ENCODE measurements at places on chromosomes 7 and 10.
A peak's percentile ranks its signal among the peaks of the same experiment; 100 is the strongest.

DNA sequence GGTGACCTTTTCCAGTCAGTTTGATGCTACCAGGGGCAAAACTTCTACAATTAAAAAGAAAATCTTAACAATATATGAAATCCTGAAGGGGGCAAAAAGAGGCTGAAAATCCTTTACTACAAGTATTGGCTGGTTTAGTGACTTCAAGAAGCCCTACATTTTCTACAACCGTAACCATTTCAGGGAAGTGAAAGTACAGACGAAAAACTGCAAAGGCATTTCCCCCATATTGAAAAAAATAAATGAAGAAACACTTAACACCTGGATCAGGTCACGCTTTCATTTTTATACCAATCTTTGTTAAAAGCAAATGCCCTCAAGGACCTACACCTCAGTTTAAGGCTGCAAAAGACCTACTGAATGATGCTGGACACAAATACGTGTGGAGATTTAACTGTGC lies 38.6 kb downstream of the IL6 start:
- DNase-seq: peak; percentile 80

DNA sequence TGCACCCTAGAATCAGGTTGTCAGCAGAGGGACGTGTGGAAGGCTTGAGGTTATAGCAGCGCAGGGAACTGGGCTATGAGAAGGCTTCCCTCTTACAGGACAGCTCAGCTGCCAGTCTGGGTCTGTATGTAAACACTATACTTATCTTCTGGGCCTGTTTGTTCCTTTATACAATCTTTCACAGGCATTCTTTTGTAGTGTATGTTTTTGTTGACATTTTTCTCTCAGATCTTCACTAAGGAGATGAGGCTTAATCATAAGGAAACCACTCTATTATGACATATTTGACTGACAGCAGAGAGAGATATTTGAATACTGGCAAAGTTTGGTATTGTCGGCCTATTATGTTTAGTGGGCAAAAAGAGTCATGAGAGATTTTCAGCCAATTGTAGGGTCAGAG lies 929 bp downstream of the GBF1 start:
- DNase-seq: peak; percentile 60

DNA sequence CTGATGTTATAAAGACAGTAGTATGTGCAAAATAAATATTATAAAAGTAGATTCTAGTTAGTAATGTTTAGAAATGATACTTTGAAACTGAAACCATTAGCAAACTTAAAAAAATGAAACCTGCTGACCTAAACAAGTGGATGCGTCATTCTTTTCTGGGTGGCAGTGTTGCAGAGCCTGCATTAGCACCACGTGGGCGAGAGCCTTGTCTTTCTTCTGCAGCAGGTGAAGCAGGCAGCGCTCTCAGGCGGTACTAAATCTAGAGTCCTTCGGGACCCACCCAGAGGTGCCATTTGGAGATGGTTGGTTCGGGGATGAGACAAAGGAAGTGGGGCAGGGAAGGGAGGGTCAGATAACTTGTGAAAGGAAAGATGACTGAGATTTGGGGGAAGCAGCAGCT lies 759.1 kb upstream of the IGFBP3 start:
- no peak for DNase-seq

DNA sequence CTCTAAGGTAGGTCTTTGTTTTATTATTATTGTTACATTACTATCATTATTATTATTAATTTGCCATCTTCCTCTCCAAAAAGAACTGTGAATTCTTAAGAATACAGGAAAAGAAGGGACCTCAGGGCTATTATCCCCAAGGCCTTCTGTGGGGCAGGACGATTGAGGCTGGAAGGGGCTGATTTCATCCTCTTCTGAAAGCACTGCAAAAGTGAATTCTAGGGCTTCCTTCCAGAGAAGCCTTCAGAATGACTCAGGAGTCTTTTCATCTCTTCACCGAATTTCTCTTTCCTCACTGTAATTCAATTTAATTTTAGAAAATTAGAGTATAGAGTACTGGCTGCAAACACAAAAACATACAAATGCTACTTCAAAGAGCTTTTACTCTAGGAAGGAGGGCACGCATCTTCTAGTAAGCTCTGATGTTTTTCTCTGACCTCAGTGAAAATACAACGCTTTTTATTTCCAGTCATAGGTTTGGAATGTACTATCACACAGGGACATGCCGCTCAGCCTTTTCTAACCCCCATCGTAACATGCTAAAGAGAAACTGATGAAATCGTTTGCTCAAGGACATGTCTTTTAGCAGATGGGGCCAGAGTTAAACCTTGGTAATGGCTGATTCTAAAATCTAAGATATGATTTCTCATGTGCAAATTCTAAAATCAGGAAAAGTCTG lies 280.2 kb upstream of the PITRM1 start:
- no peak for DNase-seq

DNA sequence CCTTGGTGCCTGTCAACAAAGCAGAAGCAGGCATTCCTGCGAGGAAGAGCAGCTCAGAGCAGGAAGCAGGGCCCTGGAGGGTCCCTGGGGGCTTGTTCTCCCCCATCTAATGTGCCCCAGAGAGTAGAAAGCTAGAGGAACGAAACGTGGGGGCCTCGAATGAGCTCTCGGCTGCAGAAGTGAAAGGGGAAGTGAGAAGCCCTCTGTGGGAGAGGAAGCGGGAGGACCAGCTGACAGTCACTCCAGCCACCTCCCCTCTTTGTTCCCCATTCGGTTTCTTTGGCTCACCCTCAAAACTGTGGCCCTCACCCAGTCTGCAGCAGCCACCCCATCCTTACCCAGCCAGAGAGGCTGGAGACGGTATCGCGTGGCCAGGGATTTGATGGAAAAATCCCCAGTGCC lies 25.0 kb downstream of the C10orf105 start:
- DNase-seq: peak; percentile 74

DNA sequence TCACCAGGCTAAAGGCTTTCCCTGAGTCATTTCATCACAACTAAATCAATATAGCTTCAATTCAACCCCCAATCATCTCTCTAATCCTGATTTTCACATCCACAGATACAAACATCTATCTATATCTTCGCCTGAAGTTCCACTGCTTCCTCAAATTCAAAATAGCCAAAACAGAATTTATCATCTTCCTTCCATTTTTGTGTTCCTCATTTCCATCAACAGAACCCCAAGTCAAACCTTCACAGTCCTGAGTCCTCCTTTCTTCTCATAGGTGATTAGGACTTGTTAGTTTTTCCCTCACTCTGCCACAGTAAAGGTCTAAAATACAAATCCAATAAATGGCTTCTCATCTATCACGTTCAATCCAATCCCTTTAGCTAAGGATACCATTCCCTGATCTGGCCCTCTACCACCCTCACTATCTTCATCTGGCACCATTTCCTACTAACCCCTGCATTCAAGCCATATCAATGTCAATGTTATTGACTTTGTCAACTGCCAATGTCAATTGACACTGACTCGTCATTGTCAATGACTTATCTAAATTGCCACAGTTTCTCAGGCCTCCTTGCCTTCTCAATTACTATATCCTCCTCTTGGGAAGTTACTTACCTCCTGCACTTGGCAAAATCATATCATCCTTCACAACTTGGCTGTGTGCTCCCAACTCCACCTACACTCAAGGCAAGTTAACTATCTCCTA lies 2.6 kb downstream of the HYCC1 start:
- DNase-seq: no peak

- no peak for DNase-seq
These were observed 10.7 kb downstream of the PTF1A start for GRCh38 chr10:23202779-23203178.

- no peak for DNase-seq
These were observed 634.0 kb upstream of the SEMA3D start for GRCh38 chr7:85820702-85821443.

- DNase-seq: no peak
These were observed 10.1 kb upstream of the SLF2 start for GRCh38 chr10:100902622-100903021.

GRCh38 chr10:52268790-52269189 lies 45.3 kb upstream of the DKK1 start:
- no peak for DNase-seq

DNA sequence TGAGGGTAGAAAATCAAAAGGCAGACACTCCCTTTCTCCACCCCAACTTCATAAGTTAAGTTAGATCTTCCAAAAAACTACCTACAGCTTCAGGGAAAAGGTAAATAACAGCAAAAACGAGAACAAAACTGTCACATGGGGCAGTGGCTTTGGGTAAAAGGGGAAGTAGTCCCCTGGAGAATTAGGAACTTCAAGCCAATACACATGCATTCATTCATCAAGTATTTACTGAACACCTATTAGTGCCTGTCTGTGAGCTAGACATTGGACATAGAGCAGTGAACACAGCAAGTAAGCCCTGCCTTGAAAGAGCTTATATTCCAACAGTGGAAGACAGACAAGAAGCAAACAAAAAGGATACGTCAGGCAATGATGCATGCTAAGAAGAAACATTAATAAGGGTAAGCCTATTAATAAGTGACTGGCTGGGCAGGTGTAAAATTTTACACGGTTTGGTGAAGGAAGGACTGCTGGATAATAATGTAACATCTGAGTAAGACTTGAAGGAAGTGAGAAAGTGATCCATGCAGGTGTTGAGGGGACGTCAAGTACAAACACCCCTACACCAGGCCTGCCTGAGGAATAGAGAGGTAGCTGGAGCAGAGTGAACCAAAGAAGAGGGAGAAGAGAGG lies 69.6 kb upstream of the RAPGEF5 start:
- peak; percentile 48 for DNase-seq

- no peak for DNase-seq
These were observed 19.6 kb upstream of the GPNMB start for GRCh38 chr7:23226844-23227450.

DNA sequence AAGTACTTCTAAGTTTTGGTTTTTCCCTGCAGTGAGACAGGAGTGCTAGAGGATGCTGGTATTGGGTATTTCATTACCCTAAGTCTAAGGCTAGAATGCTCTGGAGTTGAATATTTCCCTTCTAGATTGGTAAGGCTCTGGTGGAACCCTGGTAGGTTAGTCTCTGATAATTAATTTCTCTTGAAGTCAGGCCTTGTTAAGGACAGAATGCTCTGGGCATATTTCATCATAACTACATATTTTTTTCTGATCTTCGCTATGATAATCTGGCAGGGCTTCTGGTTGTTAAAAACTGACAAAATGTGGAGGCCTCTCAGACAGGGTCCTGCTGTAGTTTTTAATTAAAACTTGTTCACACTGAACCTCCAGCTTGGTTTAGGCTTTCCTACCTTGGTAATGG lies 83.8 kb downstream of the CDK13 start:
- DNase-seq: no peak

DNA sequence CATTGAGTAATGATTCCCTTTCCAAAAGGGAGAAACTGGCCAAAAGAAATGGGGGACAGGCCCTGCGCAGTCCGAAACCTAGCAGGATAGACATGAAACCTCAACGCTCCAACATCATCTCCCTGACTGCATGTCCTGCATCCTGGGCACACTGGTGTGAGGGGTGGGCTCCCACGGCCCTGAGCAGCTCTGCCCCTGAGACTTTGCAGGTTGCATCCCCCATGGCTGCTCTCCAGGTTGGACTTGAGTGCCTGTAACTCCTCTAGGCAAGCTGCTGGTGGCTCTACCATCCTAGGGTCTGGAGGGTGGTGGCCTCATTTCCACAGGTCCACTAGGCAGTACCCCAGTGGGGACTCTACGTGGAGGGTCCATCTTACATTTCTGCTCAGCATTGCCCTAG lies 16.3 kb upstream of the CRYGN start:
- no peak for DNase-seq

Data from NAMALWA (cell line).